ENCODE measurements at places on chromosomes 4 and X.

- no peak for DNase-seq
Measured at GRCh38 chr4:129355516-129355915, 259.6 kb downstream of the C4orf33 start.

DNA sequence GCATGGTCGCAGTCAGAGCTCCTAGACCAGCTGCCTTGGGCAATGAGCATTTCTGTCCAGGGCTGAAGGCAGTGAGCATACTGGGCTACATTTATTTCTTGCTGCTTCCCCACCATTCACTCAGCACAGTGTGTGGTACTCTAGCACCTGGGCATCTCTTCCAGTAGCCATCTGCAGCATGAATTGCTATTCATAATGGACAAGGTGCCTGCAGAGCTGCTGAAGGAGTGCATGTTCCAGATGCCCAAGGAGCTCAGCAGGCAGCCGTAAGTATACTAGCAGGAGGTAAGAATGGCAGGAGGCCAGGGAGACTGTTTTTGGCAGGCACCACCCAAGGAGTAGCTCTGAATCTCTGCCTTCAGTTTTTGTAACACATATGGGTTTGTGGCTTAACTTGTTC lies 110.4 kb upstream of the RXFP1 start:
- no peak for DNase-seq

DNA sequence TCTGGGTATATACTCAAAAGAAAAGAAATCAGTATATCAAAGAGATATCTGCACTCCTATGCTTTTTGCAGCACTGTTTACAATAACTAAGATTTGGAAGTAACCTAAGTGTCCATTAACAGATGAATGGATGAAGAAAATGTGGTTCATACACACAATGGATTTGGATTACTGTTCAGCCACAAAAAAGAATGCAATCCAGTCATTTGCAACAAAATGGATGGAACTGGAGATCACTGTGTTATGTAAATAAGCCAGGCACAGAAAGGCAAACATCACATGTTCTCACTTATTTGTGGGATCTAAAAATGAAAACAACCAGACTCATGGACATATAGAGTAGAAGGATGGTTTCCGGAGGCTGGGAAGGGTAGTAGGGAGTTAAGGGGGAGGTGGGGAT lies 17.6 kb upstream of the NXT2 start:
- DNase-seq: no peak

DNA sequence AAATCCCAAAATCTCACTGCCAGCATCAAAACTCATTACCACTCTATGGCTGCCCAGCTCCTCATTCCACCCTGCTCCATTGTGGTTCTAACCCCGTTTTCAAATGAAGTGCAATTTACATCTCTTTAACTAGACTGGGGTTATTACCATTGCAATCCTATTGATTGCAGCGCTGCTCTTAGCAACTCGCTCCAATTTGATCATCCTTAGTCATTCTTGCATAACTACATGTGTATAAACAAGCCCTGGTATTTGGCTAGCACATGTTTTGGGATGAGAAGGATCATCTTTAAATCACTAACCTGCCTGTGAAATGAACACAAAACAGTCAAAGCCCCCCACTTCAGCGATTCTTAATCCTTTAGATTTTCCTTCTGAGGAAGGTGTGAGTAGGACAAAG lies 340.1 kb upstream of the PPARGC1A start:
- DNase-seq: no peak

DNA sequence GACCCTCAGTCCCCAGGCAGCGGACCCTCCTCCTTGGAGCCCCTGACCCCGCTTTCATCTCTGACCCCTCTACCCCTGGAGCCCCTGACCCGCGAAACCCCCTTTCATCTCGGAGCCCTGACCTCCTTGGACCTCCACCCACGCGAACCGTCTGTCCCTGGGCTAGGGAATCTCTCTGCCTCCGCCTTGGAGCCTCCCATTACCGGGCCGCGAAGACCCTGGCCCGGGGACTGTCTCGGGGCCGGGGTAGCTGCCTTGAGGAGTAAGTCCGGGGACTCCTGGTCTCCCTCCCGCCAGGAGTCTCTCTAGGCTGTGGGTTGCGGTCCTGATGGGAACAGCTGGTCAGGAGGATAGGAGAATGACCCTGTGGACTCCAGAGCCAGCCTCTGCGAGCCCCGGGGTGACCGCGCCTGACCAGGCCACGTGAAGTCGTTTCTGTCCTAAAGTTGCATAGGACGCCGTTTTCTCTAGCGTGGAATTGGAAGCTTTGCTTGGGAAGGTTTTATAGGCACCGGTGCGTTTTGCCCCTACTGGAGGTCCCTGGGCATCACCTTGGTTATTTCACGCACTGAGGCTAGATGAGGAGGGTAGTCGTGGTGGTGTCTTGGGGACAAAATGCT lies 824 bp downstream of the TBC1D14 start:
- no peak for DNase-seq
